HFFc6 (cell line): ENCODE measurements at places on chromosomes 11 and 22.
A peak's percentile ranks its signal among the peaks of the same experiment; 100 is the strongest.

- DNase-seq: no peak
These were observed 10.8 kb downstream of the DNAL4 start for GRCh38 chr22:38783095-38783615.

- DNase-seq: no peak
These were observed 54.5 kb upstream of the MPEG1 start for GRCh38 chr11:59267196-59267595.

DNA sequence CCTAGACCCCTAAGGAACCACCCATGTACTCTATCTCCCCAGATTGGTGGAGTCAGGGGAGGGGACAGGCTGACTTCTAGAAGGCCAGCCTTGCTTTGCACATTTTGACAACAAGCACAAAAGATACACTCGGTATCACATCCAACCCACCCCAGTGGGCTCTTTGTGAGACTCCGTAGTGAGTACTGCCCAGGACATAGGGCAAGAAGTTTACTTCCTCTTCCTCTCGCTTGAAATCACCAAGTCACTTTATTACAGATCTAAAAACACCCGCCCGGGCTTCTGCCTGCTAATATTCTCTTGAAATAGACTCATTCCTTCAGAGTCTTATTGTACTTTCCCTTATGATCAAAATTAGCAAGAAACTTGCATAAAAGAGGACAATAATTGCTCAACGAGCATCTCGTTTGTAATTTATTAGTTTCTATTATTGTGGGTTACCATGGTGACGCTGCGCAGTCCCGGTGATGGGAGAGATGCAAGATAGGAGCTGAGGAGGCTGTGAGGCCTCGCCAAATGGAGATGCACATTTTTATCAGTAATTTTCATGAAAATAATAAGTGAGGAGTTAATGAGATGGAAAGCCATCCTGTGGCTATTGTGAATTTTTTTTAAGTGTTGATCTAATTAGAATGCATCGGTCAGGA, 96.9 kb downstream of the FEZ1 start:
- DNase-seq: no peak

GRCh38 chr11:130340671-130341319, 26.1 kb upstream of the ZBTB44 start:
- DNase-seq: no peak

GRCh38 chr22:36775964-36776669, at the start of gene IFT27:
IFT27 (minus strand) TSS chr22:36776119; CDS start chr22:36775707, 412 bp downstream.
- peak; percentile 100 for DNase-seq

DNA sequence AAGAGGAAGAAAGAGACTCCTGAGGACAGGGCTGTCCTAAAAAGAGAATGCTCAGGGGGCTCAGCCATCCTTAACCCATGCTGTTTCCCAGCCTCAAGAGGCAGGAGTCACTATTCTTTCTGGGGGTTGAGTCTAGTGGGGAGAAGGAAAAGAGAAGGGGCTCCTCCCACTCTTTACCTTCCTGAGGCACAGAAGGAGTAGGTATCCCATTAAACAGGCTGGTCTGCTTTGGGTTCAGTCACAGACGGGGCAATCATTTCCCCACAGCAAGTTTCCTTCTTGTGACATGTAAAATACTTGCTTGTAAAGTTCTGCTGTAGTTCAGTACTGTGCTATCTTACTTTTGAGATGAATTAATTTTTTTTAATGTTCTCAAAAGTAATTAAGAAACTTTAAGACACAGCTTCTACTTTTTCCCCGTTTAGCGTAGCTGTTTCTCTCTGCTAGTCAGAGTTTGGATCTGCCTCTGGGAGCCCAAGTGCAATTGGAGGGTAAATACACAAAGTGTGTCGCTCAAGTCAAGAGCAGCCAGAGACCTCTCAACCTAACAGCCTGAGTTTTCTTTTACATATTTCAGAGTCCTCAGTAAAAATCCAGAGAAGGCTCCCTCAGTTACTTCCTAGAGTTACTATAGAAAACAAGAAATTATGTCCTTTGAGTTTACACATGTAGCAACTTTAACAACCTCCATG, 15.0 kb downstream of the OR8A1 start:
- DNase-seq: no peak

DNA sequence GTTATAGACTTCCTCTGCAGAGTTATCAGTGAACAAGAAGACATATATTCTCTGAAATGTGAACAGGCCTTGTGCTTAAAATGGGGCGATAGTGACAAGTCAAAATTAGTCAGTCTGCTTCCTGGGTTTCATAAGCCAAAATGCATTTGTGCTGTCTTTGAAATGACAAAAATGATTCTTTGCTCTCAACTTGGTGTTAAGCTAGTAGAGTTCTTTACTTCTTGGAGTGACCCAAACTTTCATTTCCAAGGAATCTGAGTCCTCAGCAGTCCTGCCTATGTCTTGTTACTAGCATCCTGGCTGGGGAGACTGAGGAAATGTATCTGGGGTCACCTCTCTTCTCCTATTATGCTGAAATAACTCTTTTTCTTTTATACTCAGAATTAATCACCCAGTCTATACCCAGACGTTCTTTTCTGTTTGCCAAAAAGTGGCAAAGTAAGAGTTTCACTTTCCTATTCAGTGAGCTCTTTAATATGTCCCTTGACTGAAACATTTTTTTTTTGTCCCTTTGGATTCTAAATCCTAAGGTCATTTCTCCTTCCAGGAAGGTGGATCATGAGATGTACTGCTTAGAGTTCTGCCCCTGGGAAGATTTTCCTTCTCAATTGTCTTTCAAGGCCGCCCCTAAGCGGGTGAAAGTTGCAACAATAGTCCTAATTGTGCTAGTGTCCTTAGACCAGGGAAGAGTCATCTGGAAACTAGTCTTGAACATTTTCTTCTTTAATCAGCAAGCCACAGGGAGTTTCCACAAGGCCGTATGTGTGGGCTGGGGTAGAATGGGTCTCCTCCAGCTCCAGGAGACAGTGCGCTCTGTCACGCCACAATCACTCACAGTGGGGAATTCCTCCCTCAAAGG, 53.0 kb upstream of the RDX start:
- DNase-seq: no peak

DNA sequence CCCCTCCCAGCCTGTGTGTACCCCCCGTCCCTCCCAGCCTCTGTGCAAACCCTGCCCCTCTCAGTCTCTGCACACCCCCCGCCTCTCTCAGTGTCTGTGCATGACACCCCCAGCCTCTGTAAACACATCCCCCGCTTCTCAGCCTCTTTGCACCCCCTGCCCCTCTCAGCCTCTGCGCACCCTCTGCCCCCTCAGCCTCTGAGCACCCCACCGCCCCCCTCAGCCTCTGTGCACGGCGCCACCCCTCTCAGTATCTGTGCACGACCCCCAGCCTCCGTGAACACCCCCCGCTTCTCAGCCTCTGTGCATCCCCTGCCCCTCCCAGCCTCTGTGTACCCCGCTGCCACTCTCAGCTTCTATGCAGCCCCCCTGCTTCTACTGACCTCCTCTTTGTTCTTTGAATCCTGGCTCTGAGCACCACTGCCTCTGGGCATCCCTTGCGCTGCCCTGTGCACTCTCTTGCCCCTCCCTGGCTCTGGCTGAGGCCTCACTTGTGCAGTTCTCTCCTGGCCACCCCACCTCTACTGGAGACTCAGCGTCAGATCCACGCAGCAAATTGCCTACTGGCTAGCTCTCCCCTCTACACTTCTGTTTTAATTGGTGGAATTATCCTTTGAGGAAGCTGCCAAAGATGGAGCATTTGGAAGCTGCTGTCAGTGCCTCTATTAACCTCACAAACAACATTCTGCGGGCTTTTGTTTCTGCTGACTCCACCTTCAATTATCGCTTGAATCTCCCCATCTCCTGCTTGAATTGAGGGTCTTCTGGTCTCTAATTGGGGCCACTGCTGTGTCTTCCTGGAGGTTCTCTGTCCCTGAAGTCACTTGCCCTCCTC, 838.6 kb downstream of the TBC1D22A start:
- no peak for DNase-seq

GRCh38 chr22:22884010-22884887, 3.4 kb upstream of the IGLL5 start:
- DNase-seq: peak; percentile 56
